ENCODE measurements at places on chromosomes 1 and 21.
A peak's percentile ranks its signal among the peaks of the same experiment; 100 is the strongest.

- ATAC-seq, result no peak
Measured at GRCh38 chr1:83725735-83726360, 273.1 kb downstream of the TTLL7 start.

DNA sequence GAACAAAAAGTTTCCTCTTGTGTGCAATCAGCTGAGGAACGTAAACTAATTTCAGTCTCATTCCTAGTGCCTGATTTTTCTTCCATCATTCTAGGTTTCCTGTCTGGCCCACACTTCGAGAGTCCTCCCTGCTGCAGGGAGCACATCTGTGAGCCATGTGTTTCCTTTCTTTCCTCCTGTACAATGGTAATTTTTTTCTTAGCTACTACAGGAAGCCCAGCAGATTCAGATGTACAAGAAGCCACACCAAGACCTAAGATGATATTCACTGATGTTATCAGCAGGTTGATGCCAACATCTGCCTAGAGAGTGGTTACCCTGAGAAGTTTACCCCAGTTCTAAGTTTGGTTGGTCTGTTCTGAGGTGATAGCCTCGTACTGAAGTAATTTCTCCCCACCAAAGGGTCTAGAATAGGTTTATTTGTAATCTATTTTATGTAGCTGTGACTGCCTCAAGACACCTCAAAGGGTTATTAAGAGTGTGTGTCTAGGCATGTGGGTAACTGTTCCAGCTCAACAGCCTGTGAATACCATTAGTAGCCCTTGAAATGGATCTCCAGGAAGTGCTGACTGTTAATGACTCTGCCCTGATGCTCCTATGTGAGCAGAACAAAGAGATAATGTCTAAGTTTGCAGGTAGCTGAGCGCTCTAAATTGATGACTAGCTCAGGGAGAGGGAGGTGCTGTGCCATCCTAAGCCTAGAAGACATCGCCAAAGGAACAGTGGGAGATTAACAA, 31.7 kb upstream of the CLDN14 start:
- ATAC-seq, result no peak

DNA sequence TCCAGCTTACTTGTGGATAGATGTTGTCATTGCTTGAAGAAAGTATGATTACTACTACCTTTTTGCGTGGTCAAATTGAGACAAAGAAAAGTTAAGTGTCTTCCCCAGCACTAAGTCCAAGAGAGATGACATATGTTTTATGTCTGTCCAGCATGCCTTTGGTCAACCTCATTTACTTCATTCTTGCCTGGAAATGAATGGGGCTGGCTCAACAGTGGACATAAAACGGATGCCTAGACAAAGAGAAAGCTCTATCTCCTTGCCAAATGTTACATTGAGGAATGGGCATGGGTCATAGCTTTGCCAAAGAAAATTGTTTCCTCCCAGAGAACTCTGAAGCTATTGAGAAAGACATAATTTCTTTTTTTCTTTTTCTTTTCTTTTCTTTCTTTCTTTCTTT, 82.4 kb upstream of the PLPPR4 start:
- no peak for ATAC-seq

DNA sequence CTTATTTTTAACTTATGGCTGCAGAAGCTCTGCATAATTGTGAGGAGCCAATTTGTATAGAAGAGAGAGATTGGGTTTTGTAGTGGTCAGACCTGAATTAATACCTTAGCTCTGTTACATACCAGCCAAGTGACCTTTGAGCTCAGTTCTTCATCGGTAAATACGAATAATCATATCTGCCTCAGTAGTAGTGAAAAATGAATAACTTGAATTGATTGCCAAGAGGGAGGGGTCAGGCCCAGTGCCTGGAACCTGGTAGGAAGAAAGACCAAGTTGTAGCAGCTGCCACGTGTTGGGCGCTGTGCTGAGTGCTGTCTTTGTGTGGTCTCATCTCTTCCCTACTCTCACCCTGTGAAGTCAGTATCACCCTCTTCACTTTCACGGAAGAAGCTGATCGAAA, 247.5 kb downstream of the PBX1 start:
- no peak for ATAC-seq

DNA sequence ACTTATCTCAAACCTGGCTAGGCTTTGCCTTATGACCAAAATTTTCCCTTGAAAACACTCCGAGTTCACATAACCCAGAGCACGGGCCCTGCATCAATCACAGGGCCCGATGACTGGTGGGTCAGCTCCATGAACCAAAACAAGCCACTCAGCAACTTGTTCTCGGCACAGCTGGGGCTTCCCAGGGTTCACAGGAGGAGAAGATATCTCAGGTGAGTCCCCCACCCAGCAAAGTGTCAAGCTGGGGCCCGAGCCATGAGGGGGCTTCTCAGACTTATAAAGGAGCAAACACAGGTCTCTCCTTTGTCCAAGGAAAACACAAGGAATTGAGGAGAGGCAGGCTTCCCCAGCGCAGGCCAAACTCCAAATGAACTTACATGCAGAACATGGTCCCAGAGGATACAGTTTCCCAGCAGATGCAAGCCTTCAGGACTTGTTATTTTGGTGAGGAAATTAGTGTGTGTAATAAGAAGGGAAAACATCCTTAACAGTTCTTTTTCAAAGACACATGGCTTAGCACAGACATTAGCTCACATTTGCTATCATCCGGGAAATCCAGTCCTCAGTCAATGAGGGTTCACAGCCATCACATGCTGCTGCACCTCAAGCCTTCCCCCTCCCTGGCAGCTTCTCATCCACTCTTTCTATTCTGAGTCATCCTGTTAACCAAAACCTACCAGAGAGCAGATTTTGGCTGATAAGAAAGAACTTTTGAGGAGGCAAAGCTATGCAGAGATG, 98.1 kb upstream of the NFIA start:
- no peak for ATAC-seq

GRCh38 chr1:114702737-114703136, 7.4 kb upstream of the AMPD1 start:
- ATAC-seq, result no peak

DNA sequence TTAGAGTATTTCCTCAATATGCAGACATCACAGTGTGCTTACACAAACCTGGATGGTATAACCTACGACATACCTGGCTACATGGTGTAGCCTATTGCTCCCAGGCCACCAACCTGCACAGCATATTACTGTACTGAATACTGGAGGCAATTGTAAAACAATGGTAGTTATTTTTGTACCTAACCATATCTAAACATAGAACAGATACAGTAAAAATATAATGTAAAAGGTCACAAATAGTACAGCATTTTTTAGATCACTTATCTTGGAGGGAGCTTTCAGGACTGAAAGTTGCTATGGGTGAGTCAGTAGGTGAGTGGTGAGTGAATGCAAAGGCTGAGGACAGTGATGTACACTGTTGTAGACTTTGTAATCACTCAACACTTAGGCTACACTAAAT, 492.3 kb downstream of the MRPL39 start:
- ATAC-seq, result no peak

DNA sequence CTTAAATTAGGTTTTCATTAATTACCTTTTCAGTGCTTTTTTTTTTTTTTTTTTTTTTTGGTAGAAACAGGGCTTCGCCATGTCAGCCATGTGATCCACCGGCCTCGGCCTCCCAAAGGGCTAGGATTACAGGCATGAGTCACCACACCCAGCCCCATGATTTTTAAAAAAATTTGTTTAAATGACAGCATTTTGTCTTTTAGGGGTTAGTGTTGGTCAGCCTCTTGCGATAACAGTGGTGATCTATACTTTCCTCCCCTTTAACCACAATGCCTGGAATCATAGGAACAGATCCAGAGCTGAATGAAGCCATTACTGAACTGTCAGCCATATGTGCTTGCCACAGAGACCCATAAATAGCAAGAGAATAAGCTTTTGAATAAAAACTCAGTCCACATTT, 73.9 kb downstream of the CACHD1 start:
- ATAC-seq, result no peak

GRCh38 chr1:157028674-157029073, 16.9 kb downstream of the ARHGEF11 start:
- no peak for ATAC-seq

DNA sequence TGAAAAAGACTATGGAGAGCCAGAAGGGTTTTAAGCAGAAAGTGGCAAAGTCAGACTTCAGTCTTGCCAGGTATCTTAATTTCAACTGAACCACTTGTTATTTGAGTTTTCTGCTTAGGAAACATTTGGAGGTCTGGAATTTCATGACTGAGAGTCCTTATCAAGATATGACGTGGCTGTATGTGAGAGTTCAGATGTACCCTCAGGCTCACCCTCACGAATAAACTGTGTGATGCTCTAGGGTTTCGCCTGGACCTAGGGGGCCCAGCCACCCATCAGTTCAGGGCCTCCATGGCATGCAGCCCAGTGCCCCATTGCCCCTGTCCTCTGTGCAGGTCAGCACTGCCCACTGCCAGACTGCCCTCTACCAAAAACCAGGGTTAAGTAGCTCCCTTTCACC, 30.6 kb upstream of the TADA1 start:
- ATAC-seq, result no peak

DNA sequence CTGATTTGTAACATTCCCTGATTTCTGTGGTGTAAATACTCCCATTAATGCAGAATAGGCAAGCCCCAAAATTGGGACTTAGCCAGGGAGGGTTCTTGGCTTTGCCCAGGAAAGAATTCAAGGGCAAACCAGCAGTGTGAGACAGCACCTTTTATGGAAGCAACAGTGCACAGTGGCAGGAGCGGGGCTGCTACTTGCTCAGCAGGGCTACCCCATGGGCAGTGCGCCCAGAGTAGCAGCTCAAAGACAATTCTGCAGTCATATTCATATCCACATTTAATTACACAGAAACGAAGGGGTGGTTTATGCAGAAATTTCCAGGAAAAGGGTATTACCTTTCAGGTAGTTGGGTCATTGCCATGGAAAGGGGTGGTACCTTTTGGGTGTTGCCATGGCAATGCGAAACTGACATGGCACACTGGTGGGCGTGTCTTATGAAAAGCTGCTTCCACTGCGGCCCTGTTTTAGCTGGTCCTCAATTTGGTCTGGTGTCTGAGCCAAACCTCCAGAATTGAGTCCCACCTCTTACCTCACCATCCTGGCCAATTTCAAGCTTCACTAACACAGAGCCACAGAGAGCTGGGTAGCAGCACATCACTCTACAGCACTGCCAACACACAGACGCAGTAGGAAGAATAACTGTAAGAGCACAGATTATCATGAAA, 35.9 kb downstream of the FHAD1 start:
- ATAC-seq, result no peak

- ATAC-seq, result no peak
Measured at GRCh38 chr1:205319081-205320018, 2.2 kb downstream of the NUAK2 start.

GRCh38 chr1:155518484-155518883, 44.1 kb downstream of the ASH1L start:
- ATAC-seq, result no peak

GRCh38 chr1:75722966-75723365, 1.5 kb upstream of the ACADM start:
- ATAC-seq, result no peak

DNA sequence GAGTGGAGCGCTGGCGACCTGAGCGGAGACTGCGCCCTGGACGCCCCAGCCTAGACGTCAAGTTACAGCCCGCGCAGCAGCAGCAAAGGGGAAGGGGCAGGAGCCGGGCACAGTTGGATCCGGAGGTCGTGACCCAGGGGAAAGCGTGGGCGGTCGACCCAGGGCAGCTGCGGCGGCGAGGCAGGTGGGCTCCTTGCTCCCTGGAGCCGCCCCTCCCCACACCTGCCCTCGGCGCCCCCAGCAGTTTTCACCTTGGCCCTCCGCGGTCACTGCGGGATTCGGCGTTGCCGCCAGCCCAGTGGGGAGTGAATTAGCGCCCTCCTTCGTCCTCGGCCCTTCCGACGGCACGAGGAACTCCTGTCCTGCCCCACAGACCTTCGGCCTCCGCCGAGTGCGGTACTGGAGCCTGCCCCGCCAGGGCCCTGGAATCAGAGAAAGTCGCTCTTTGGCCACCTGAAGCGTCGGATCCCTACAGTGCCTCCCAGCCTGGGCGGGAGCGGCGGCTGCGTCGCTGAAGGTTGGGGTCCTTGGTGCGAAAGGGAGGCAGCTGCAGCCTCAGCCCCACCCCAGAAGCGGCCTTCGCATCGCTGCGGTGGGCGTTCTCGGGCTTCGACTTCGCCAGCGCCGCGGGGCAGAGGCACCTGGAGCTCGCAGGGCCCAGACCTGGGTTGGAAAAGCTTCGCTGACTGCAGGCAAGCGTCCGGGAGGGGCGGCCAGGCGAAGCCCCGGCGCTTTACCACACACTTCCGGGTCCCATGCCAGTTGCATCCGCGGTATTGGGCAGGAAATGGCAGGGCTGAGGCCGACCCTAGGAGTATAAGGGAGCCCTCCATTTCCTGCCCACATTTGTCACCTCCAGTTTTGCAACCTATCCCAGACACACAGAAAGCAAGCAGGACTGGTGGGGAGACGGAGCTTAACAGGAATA, 4.2 kb downstream of the TFAP2E start:
- peak; percentile 86 for ATAC-seq

DNA sequence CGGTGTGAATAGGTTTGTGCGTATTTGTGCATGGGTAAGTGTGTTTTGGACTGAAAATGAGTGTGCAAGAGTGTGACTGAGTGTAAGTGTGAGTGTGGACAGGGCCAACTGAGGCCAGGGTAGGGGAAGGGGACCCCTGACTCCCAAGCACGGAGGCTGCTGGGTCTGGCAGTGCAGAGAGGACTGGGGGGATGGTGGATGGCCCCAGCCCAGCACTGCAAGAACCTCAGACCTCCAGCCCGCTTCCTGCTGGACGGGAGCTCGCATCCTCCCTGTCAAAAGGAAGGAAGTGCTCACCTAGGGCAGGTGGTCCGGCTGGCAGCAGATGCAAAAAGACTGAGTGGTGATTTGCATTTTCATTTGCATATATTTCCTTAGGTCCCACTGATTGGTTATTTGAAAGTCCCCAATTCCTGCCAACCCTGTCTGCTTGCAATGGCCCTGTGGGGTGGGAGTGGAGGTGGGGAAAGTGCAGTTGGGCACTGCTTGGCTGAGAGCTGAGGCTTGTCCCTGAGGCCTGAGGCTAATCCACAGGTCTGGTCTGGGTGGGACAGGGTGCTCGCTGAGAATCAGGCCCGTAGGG, 42.8 kb upstream of the CASZ1 start:
- no peak for ATAC-seq

DNA sequence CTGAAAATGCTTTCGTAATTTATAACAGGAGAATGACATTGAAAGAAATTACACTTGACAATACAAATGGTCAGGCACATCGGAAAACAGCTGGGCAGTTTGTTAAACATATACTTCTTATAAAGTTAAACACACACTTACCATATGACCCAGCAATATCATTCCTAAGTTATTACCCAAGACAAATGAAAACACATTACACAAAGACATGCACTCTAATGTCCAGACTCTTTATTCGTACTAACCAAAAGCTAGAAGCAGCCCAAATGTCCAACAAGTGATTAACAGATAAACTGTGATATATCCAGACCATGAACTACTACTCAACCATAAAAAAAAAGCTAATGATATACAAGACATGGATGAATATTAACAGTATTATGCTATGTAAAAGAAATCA, 8.5 kb downstream of the AKT3 start:
- no peak for ATAC-seq

- ATAC-seq, result no peak
Measured at GRCh38 chr1:156801409-156802121, 15.1 kb downstream of the SH2D2A start.

GRCh38 chr1:24720152-24720551, 25.1 kb upstream of the CLIC4 start:
- no peak for ATAC-seq

- ATAC-seq, result no peak
Measured at GRCh38 chr21:15160136-15160535, 95.3 kb upstream of the NRIP1 start.
